Endothelial cell (in vitro differentiated cells): ENCODE measurements at places on chromosomes 12 and 14. TPM values are rescaled to one million over a fixed set of nuclear protein-coding genes. Genes with fewer than 3 reads are reported as not detected.

- no peak overlapping the region for H3K27ac ChIP-seq
- H3K4me1 ChIP-seq, result no peaks in the 10 kb centered on the region
- H3K4me3 ChIP-seq, result no peak overlapping the region
- no peaks in the 10 kb centered on the region for H3K36me3 ChIP-seq
- H3K27me3 ChIP-seq, result peaks cover 3% of the 10 kb centered on the region
These were observed 24.5 kb downstream of the CAPS2 start for GRCh38 chr12:75305412-75306332.

DNA sequence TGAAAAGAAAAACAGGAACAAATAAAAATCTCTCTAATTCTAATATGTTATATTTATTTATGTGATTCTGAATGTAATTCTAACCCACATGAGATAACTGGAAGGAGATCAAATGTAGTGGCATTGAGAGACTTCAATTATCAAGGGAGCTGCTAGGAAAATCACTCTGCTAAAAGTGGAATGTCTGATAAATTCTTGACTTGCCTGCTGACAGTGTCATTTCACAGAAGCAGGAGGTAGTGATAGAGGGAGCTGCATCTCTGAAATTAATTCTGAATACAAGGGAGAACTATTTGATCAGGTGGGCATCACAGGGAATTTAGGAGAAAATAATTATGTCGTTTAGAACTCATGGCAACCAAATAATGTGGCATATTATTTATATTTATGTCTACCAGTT, 303.6 kb downstream of the BCAT1 start:
- no peak for DNase-seq
- no peaks in the 10 kb centered on the region for H3K27me3 ChIP-seq
- no peaks in the 10 kb centered on the region for H3K4me1 ChIP-seq

- peaks cover 3% of the 10 kb centered on the region for H3K36me3 ChIP-seq
- H3K4me1 ChIP-seq, result no peaks in the 10 kb centered on the region
- DNase-seq, result no peak
- peaks cover 9% of the 10 kb centered on the region for H3K27me3 ChIP-seq
These were observed 289.7 kb downstream of the TTC8 start for GRCh38 chr14:89114109-89114508.

DNA sequence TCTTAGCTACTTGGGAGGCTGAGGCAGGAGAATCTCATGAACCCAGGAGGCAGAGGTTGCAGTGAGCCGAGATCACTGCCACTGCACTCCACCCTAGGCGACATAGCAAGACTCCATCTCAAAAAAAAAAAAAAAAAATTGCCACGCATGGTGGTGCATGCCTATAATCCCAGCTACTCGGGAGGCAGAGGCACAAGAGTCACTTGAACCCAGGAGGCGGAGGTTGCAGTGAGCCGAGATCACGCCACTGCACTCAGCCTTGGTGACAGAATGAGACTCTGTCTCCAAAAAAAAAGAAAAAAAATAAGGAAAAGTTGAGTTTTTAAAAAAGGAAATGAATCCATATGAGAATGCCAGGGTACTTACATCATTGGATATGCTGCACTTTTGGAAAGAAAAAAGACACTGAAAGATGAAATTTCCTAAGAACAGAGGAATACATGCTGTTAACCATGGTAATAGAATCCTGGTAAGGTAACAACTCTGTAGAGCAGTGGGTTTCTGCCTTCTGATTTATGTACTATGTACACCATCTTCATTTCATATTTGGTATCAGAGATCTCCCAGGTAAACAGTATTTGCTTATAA, 222.7 kb downstream of the ERC1 start:
- DNase-seq, result no peak
- H3K27me3 ChIP-seq, result no peaks in the 10 kb centered on the region
- peaks cover 11% of the 10 kb centered on the region for H3K4me1 ChIP-seq
- no peaks in the 10 kb centered on the region for H3K36me3 ChIP-seq
- H3K4me3 ChIP-seq, result no peak overlapping the region

DNA sequence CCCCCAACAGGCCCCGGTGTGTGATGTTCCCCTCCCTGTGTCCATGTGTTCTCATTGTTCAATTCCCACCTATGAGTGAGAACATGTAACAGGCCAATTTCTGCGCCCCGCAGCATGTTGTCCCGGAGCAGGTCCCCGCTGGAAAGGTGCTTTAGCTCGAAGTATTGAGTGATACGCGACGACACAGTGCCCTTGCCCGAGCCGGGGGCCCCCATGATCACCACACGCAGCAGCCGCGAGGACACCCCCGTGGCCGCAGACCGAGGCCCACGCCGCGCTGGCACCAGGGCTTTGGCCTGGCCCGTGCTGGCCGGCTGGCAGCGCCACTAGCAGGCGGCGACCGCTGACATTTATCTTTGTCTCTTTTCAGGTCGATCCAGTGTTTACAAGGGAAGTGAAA, 91.7 kb downstream of the GLT1D1 start:
- H3K27me3 ChIP-seq, result peaks cover 5% of the 10 kb centered on the region
- H3K4me1 ChIP-seq, result peaks cover 13% of the 10 kb centered on the region
- H3K36me3 ChIP-seq, result peaks cover 7% of the 10 kb centered on the region

DNA sequence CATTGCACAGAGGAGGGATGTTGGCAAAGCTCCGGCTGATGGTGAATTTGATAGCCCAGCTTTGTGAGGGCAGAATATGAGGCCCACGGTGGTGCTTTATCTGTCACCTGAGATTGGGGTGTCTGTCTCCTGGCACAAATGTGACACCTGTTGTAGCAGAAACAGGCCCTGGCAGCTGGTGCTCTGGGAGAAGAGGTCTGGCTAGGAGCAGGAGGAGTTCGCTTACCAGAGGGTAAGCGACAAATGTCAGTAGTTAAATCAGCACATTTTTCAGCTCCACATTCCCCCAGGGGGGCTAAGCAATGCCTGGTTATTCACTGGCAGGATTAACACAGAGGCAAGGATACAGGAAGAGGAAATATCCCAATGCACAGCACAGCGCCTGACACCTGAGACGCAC, 71.1 kb downstream of the B4GALNT3 start:
- peak overlapping the region; percentile 18 for H3K27ac ChIP-seq
- H3K4me3 ChIP-seq, result peak overlapping the region; percentile 6
- peaks cover 11% of the 10 kb centered on the region for H3K36me3 ChIP-seq
- no peak for DNase-seq
- peaks cover 13% of the 10 kb centered on the region for H3K4me1 ChIP-seq

DNA sequence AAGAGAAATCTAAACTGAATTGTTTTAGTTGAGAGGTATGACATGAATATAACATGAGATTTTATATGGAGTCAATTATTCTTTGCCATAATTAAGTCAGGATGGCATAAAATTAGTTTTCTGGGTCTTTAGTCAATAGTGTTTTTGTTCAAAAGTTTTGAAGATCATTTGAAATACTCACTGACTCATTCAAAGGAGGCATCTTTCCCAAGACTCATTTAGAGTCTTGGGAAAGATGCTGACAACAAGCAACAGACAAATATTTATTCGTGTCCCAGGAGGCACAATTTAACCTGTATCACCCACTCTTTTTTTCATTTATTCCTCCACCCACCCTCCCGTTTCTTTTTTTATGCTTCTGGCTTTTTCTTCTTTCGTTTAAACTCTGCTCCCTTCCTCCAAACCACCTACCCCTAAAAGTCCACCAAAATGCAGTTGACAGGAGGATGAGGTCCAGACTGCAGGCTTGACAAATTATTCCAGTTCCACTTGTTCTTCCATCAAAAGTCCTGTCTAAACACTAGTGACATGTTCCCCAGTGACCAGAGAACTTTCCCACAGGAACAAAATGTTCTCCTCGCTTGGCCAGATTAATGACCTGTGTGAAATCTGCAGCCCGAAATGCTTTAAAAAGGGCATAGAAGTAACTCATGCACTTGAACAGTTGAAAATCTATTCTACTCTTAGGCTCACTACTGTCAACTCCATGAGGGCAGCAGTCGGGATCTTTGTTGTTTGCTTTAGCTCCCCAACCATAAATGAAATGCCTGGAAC, 43.3 kb upstream of the CSRP2 start:
- H3K4me1 ChIP-seq, result peaks cover 22% of the 10 kb centered on the region
- H3K4me3 ChIP-seq, result no peak overlapping the region
- no peak overlapping the region for H3K27ac ChIP-seq
- DNase-seq, result no peak
- H3K36me3 ChIP-seq, result no peaks in the 10 kb centered on the region
- peaks cover 3% of the 10 kb centered on the region for H3K27me3 ChIP-seq

- no peak overlapping the region for H3K4me3 ChIP-seq
- peaks cover 5% of the 10 kb centered on the region for H3K4me1 ChIP-seq
- no peak overlapping the region for H3K27ac ChIP-seq
- DNase-seq, result no peak
These were observed 9.1 kb downstream of the KRT83 start for GRCh38 chr12:52312086-52312485.

GRCh38 chr14:54309615-54310014, 87.2 kb upstream of the CDKN3 start:
- no peaks in the 10 kb centered on the region for H3K36me3 ChIP-seq
- H3K27ac ChIP-seq, result no peak overlapping the region
- H3K4me1 ChIP-seq, result peaks cover 4% of the 10 kb centered on the region
- DNase-seq, result no peak

The LBHD2 gene
- not detected for total RNA-seq

The PUS7L gene
- total RNA-seq, result 15.4 TPM

The INSM2 gene
- not detected for total RNA-seq

The RERGL gene
- not detected for total RNA-seq

The SDR9C7 gene
- not detected for total RNA-seq

The RNASE3 gene
- total RNA-seq, result not detected

The VIPAS39 gene
- total RNA-seq, result 28.7 TPM

The KIF26A gene
- total RNA-seq, result 96.9 TPM

The NXPH4 gene
- not detected for total RNA-seq

The ZC2HC1C gene
- total RNA-seq, result 1.6 TPM

The TSPAN31 gene
- 21.8 TPM for total RNA-seq
